ENCODE measurements at places on chromosomes 12 and 14.

- no peak for DNase-seq
Observed at GRCh38 chr14:104285508-104285840, 147.1 kb downstream of the KIF26A start.

DNA sequence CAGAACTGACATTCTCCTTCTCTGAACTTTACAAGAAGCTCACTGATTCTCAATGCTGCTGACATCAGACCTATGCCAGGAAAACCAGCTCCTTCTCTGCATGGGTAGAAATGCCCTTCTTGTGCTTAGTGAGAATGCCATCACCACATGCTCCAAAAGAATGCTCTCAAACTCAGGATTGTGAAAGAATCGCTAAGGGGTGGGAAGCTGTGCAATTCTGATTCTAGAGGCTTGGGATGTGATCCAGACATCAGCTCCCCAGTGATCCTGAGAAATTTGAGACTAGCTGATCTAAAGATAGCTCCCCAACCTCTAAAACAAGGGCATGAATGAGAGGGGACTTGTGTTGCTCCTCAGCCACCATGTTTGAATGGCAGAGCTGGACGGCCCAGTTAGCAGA, 113.2 kb downstream of the DPF3 start:
- DNase-seq: no peak

DNA sequence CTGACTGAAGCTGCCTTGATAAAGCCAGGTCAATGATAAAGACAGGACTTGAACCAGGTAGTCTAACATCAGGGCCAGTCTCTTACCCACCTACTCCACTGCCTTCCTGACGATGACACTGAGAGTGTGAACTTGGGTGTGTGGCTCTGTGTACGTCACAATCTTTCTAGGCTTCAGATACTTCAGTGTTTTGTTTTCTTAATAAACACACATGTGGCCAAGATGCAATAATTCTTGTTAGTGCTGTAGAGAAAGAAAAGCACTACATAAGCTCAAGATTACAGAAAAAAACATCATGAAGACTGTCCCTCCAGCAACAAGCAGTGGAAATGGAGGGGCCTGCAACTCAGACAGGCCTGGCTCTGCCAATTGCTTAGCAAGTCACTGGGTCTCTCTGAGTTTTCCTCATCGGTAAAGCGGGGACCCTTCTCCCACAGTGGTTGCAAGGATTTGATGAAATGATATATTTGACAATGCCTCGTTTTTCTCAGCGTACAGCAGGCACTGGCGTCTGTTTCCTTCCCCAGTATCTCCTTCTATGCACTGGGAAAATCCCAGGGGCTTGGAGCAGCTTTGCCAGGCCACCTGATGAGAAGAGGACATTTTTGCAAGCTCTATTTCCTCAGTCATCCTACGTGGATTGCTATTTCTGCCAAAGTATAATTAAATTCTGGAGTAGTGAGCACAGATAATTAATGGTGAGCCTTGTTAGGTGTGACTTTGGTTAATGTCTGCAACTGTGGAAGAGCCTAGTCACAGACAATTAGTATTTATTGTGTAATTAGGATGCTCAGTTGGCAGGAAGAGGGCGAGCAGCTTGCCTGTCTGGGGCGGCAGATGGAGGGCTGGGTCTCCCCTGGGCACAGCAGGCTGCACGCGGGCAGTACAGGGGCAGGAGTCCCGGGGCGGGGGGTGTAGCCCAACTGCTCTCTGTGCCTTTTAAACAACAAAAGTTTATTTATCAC, 55.8 kb upstream of the CHGA start:
- DNase-seq: no peak

DNA sequence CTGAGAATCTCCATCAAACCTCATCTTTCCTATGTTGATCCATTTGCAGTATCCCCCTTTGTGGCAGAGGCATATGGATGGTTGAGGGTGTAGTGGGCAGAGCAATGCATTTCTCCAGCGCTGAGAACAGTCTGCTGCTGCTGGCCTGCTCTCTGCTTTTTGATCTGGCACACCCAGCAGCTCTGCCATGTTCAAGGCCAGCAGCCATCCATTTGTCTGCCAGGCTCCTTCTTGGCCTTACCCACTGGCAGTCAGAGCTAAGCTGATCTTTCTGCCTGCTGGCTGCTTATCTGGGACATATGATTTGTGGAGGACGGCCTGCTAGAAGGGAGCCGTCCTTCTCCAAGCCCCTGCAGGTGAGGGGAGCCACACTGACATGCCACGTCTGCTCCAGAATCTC, 17.0 kb downstream of the NPC2 start:
- DNase-seq: no peak

GRCh38 chr12:93090731-93091172, 161.7 kb upstream of the EEA1 start:
- peak; percentile 7 for DNase-seq

DNA sequence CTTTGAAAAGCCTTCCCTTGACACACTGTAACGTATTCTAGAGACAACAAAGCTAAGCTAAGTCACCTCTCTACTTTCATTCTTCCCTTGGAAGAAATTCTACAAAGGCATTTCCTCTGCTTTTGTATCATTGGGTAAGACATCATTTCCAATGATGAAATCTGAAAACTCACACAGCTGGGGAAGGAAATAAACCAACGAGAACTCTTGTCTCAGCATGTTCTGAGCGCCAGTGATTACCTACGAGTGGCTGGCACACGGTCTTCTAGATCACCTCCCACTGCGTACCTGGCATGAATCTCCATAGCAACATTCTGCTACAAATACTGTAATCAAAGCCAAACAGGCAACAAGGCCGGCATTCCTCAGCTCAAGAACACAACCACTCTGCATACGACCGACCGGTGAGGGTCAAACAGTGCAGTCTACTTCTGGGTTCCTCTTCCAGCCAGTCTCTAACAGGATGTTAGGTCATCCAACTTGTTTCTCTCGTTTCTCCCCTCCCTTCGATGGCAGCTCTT, 7.6 kb downstream of the VPS37B start:
- DNase-seq: peak; percentile 34

DNA sequence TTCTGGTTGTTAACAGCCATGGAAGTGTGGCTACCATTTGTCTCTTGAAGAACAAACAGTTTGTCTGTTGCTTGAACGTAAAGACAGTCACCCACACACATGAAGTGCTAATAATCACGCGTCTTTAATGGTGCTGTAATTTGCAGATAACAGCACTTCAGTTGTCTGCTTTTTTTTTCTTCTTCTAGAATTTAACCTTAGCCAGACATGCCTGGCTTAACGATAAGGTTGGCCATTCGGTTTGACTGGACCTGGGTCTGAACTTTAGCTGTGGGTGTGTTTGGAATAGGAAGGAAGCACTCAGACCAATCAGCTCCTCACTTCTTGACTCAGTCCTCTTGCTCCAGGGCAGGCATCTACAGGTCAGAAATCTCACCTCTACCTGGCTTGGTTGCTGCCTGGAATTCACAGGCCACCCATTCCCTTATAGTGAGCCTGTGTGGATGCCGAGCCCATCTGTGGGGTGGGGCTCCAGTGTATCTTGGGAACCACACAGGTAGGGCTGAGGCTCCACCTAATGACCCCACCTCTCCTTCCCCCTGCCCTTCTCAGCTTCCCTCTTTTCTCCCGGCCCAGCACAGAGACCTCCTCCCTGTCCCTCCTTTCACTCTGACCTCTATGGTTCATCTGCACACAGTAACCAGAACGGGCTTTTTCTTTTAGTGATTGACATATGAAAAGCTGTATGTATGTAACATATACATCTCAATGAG, 246.4 kb upstream of the PWP1 start:
- no peak for DNase-seq

DNA sequence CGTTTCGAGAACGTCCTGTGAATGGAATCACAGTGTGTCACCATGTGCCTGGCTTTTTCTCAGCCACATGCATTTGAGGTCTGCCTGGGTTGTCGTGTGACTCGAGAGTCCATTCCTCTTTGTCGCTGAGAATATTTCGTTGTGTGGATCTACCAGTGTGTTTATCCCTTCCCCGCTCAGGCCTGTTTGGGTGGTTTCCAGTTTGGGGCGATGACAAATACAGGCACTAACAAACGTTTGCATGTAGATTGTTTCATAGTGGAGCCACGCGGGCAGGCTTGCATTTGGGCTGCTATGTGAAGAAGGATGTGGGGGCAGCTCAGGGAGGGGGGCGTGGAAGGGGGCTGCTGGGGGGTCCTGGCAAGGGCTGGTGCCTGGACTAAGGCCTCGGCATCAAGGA, 14.1 kb downstream of the RIN3 start:
- no peak for DNase-seq

DNA sequence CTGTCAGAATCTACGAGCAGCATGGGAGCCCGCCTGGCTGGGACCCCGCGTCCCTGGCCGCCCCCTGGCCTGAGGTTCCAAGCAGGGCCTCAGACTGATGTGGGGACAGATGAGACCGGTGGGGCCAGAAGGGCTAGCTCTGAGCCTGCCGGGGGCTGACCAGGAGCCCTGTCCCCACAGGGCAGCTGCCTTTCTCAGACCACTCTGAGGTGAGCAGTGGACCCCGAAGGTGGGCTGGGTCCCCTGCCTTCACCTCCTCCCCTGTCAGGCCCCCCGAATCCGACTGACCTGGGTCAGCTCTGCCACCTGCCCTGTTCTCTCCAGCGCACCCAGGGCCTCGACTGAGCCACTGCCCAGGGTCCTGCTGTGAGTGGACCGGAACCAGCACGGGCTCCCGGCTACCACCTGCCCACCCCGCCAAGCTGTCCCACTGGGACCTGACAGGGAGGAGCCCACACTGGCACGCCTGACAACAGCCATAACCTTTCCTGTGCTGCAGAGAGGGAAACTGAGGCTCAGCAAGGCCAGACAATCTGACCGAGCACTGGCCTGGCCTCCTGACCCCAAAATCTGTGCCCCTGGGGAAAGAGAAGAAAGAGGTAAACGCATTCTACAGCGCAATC, 29.7 kb upstream of the TMEM179 start:
- DNase-seq: no peak

DNA sequence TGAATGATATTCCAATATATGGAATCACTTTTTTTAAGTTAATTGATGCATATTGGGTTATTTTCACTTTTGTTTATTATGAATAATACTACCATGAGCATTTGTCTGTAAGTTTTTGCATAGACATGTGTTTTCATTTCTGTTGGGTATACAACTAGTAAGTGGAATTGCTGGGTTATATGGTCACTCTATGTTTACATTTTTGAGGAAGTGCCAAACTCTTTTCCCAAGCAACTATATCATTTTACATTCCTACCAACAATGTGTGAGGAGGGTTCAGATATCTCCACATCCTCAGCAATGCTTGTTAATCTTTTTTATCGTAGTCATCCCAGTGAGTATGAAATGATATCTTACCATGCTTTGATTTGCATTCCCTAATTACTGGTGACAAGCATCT, 64.0 kb downstream of the MON2 start:
- DNase-seq: no peak

GRCh38 chr12:94561943-94562411, 88.4 kb downstream of the TMCC3 start:
- DNase-seq: no peak

GRCh38 chr12:82650627-82651337, 35.9 kb upstream of the TMTC2 start:
- peak; percentile 61 for DNase-seq

All from urothelium cell line (cell line).